ENCODE measurements at places on chromosomes 2 and 18.

- DNase-seq, result no peak
Observed at GRCh38 chr2:131580187-131580586, 52.5 kb downstream of the CCDC74A start.

DNA sequence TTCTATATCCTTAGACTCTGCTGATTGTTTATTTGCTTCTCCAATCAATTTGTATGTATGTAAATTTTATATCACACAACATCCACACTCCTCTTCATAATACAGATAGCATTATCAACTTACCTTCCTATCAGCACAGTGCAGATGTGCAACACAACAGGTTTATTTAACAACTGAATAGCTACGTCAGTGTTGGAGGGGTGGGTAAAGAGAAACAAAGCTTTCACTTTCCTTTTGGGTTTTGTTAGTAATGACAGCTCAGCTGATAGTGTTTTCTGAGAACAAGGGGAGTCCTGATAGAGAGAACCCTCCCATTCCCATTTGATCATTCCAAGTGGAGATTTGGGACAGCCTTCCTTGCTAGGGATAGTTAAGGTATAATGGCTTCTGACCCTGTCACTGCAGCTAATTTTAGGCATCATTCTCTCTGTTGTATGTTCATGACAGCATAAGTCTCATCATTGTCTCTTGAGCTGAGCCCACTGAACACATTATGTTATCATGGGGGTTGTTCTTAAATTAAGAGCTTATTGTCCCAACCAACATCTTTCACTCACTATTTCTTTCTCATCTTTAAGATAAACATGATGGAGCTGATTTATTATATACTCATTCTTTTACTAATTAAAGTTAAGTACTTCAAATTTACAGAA is 227.7 kb downstream of the GPD2 start:
- no peak for DNase-seq

GRCh38 chr2:160039166-160039903 is 23.1 kb downstream of the PLA2R1 start:
- DNase-seq, result no peak

DNA sequence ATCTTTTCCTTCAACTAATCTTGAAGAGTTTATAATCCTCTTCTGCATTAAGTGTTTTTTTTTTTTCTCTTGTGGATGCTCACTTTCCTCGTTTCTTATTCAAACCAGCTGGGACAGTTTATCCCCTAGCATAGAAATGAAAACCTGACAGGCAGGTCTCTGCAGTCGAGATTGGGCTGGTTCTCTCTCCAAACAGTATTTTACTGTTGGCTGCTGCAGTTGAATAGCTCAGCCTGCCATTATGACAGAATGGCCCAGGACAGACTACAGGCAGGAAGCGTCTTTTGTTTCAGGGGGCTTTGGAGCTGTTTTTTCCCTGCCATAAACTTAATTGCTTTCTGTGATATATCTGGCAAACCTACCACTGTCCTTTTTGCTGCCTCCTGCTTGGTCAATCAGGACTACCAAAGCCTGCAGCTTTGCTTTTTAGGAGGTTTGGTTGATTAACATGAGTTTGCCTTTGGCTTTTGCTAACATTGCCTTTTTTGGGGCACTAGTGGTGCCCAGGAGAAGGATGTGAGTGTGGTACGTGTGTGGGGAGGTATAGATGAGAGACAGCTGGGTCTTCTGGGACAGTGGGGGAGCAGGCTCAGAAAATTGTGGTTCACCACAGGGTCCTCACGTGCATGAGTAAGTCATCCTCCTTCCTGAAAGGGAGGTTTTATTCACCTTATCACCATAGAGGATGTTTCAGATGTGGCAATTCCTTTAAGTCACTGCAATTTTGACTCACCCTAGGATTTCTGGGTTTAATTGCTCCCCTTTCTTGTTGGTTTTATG is 128.7 kb downstream of the LYPD6B start:
- no peak for DNase-seq

DNA sequence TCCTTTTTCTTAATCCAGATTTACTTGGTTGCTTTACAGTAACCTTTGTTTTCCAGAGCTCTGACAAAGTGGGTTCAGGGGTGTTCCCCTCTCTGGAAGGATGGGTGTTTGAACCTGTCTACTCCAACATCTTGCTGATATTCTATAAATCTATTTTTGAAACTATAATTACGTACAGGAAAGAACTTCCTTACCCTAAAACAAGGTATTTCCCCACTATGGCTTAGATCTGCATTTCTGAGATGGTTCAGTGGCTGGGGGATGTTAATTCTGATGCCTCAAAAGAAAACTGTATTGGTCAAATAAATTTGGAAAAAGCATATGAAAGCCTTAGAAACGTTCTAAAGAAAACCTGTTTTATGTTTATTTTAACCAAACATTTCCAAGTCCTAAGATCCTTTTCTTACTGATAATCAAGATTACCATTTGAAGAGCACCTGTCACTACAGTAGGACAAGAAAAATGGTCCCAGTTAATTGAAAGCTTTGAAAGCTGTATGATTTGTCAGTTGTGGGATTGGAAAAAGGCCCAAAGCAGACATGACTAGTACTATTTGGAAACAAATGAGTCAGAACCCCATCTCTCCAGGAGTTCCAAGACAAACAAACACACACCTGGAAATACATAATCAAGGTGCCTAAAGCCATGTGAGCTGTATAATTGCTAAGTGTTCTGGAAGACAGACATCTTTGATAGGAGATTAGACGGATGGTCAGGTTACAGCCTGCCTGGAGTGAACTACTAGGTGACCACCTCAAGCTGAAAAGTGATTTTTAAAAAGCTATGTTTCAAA is 57.5 kb downstream of the KDM3A start:
- no peak for DNase-seq

DNA sequence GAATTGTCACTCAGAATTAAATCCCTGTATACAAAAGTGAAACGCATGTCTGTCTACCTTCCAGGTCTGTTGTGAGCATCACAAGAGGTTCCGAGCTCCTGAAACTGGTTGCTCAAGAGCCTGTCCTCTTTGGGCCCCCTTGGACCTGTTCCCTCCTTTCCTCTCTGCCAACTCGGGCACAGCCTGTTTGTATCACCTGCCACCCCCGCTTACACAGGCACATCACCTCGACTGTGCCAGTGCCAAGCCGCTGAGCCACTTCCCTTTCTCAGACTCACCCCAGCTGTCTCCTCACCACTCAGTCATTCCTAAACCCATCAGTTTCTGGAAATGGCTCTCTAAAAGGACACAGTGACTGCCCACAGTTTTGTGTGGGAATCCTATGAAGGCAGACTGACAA is 3.1 kb downstream of the EFR3B start:
- no peak for DNase-seq

DNA sequence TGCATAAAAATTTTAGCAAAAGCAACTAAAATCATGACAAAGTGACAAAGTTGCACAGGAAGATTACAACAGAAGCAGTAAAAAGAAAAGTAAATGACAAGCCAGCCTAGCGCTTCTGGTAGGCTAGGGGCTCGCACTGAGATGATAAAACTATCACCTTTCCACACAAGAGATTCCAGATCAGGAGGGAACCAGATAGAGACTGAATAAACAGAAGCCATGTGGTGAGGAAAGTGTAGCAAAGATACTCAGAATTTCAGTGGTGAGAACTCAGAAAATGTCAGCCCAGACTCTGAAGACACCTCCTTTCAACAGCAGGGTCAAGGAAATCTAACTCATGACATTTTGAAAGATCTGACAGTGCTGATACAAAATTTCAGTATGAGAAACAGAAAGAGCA is 77.4 kb upstream of the DNAJC10 start:
- DNase-seq, result no peak

DNA sequence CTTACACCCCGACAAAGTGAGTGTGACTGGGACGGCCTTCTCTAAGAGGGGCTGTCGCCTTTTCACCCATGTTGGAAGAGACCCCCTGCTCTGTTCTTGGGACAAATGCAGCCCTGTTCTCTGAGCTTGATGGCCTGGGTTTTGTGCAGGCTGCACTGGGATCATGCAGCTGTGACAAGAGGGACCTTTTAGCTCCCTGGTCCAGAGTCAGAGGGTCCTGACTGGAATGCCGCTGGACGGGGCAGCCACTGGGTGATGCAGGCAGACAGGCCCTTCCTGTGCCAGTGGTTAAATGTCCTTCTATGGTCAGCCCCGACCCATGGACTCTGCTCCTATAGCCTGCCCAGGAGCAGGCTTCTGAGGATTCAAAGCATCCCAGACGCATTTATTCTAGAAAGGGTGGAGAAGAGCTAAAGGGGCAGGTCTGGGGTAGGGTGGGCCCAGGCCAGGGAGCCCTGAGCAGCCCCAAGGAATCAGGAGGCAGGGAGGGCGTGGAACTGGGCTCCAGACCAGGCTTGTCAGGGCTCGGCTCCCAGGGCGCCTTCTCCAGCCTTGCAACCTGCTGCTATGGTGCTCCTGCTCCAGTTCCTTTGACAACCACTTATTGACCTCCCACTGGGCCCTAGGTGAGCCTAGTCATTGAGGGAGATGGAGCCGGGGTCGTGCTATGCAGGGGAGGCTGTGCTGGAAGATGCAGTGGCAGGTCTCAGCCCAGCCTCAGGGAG is 277.9 kb upstream of the HS6ST1 start:
- DNase-seq, result no peak

DNA sequence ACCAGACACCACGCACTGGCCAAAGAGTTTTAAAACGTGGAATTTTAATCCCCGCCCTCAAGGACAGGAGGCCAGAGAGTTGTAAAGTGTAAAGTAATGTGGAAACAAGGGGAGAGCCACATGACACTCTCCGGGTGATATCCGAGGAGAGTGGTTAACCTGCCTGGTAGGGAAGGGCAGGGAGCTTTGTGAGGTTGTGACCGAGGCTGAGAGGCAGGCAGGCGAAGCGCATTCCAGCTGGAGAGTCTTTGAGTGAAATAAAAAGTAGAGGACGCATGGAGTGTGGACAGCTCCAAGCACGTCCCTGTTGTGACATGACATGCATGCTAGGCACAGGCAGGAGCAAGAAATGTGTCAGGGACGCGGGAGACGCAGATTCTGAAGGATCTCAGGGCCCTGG is 539.5 kb downstream of the RNF144A start:
- DNase-seq, result no peak

- DNase-seq, result no peak
Observed at GRCh38 chr18:48901145-48902022, 49.4 kb downstream of the SMAD7 start.

DNA sequence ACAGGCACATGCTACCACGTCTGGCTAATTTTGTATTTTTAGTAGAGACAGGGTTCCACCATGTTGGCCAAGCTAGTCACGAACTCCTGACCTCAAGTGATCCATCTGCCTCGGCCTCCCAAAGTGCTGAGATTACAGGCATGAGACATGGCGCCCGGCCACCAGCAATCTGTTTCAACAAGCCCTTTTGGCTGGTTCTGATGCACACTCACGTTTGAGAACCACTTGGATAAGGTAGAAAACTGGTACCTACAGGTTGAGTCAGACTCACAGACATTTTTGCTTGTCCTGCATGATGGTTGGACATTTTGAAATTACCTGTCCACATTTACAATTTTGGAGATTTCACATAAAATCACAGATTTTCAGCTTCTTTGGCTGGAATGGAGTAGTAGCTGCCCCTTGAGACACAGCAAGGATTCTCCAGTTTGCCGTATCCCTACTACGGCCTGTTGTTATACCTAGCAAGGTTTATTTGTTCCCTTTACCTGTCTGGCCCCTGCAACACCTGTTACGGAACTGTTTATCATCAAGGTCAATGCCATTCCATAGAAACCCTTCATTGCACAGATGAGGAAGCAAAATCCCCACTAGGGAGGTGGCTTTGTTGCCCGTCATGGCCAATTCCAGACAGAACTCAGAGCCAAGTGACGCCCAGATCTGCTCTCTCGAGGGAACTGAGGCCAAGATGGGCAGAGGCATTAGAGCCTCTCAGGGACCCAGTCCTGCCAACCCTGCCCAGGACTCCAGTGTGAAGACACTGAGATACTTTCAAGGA is 31.4 kb upstream of the IGFBP2 start:
- no peak for DNase-seq

- no peak for DNase-seq
Observed at GRCh38 chr2:239222706-239223309, 178.0 kb downstream of the HDAC4 start.

GRCh38 chr2:49210191-49210590 is 55.9 kb upstream of the FSHR start:
- no peak for DNase-seq

DNA sequence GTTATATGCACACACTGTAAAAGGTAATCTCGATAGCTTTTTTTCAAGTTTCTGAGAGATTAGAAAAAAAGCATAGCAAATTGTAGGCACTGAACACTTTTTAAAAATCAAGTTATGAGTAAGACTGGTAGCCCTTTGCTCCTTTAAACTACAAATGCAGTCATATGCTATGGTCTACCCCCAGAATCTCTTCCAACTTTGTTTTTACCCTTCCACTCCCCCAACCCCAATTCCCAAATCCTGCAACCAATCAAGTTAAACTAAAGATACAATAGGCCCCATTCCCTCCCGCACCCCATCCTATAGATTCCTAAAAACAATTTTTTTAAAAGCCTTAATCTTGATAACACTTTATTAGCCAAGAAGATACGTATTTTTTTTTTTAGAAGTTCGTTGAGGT is 752 bp upstream of the BAZ2B start:
- no peak for DNase-seq

- no peak for DNase-seq
Observed at GRCh38 chr18:73774811-73775509, 372.7 kb downstream of the FBXO15 start.

Measured in GDM1 (cell line).